MG63 (cell line): ENCODE measurements at places on chromosomes 3 and 15. TPM values are rescaled to one million over a fixed set of nuclear protein-coding genes. Genes with fewer than 3 reads are reported as not detected.

Gene AGBL1
- total RNA-seq: not detected in 2 replicates

Gene ZNF620
- 0.10 and 0.36 TPM in 2 replicates for total RNA-seq

Gene CCDC39
- not detected in 2 replicates for total RNA-seq

Gene CKMT1A
- not detected in 2 replicates for total RNA-seq

DNA sequence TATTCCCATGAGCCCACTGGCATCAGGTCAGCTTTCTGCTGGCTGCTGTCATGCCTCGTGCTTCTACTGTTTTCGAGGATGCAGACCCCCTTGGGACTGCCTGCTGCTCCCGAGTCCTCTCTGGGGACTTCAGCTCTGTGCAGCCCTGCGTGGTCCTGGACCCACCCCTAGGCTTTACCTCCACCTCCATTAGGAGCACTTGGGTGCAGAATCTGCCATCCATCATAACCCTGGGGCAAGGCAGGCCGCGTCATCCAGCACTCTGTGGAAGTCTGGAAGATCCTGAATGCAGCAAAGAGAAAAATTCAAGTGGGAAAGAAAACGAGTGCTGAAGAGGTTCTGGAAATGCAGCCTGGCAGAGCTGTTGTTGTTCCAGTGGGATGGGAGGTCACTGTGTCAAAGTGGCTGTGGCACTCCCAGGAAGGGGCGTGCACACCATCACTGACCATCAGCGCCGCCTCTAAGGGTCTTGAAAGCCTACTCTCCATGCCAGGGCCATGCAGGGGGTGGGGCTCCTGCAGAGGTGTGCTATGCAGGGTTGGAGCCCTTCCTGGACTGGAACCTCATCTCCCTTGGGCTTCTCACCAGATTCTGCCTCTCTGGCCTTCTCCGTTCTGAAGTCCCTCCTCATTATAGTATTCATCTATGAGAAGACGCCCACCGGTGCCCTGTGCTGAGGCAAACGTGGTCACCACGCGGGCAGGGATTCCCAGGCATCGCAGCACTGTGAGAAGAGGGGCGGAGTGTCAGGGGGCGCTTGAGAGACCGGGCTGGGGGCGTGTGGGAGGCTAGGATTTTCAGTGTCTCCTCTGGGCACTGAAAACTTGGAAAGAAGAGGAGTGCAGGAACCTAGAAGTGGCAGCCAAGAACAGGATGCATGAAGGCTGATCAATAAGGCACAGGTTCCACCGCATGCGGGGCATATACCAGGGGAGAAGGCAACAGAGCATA lies 12.5 kb downstream of the EPB42 start:
- no peak for DNase-seq

GRCh38 chr3:36956155-36956554 lies 11.3 kb upstream of the TRANK1 start:
- no peak for DNase-seq

DNA sequence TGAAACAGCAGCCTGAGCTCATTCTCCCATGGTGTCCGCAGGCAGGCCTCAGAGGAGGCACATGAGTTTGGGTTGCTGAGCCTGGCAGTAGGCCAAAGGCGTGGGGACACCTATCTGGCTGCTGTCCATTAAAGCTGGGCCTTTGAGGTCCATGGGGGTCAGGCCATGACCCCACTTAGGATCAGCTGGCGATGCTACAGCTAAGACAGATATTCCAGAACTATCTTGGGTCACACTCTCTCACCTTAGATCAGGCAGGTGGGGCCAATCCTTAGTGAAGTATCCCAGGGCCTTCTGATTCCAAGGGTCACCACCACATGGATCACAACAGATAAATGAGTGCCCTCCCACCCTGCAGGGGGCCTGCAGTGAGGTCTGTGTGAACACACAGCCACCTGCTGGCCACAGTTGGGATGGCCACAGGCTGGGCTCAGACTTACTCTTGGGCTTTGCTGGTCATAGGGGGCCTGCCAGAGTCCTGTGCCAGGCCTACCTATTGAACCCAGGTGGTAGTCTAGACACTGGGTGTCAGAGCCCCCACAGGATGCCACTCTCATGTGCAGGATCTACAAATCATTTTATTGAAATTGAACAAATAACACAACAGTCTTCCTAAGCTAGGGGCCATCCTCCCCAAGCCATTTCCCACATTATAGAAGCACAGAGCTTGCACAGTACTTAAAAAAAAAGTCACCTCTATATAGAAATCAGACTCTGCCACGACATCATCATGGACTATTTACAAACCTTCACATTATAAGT lies 2.0 kb upstream of the HYAL2 start:
- DNase-seq: peak; percentile 69

- DNase-seq: no peak
Observed at GRCh38 chr3:172182797-172183196, 143.4 kb downstream of the FNDC3B start.

GRCh38 chr3:186540221-186540834 lies 3.9 kb downstream of the CRYGS start:
- DNase-seq: peak; percentile 54

- no peak for DNase-seq
Observed at GRCh38 chr3:158733656-158734055, 1.4 kb upstream of the RARRES1 start.

DNA sequence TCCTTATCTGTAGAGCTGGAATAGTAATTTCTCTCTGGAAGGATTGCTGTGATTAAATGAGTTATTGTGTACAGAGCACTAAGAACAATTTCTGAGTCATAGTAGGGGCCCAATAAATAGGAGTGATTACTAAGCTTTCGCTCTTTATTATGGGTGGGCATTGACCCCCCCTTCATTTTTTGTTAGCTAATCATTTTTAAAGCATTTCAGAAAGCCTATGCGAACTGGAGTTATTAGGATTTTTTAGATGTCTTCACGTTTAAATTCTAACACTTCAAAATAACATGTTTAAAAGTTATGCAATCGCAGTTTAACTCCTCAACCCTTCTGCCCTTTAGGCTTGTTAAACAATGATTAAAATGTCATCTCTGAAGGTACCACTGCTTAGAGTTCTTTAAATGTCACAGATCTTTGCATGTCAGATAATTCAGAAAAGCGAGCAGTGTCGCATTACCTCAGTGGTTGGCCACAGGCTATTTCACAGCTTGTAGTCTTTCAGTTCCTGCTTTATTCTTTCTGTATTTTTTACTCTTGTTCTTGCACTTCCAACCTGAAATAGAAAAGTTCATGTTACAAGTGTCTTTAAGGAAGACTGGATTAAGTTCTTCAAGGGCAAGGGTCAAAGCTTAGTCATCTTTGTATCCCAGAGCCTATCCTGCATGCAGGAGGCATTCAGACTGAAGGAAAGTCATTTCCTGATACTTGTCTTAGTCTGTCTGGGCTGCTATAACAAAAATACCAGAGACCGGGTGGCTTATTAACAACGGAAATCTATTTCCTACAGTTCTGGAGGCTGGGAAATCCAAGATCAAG lies 102.9 kb downstream of the FNDC3B start:
- DNase-seq: no peak

- DNase-seq: no peak
Observed at GRCh38 chr15:100929641-100930042, 10.5 kb downstream of the LRRK1 start.

- no peak for DNase-seq
Observed at GRCh38 chr15:78341057-78341987, 1.2 kb downstream of the CRABP1 start.

GRCh38 chr3:197495999-197496745 lies 59.6 kb downstream of the BDH1 start:
- no peak for DNase-seq

- DNase-seq: no peak
Observed at GRCh38 chr15:78660584-78660983, 19.6 kb upstream of the CHRNB4 start.
